ENCODE measurements at places on chromosomes 3 and 15.
A peak's percentile ranks its signal among the peaks of the same experiment; 100 is the strongest.

DNA sequence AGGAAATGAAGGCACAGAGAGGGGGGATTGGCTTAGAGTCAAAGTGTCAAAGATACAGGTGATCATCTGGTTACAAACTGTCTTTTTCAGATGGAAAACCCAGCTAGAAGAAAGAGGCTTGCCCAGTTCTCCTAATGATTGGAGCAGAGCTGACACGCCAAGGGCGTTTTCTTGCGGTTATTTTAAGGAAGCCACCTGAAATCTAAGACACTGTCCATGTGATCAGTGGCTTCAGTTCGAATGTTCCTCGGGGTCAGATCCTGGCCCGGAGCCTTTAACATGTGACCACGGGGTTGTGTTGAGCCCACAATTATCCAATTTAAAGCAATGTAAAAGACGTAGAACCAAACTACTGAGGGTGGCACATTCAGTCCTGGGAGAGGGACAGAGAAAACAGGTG is 19.5 kb downstream of the FAM43A start:
- DNase-seq: no peak

- no peak for DNase-seq
Measured at GRCh38 chr15:92645051-92645631, 10.4 kb downstream of the FAM174B start.

DNA sequence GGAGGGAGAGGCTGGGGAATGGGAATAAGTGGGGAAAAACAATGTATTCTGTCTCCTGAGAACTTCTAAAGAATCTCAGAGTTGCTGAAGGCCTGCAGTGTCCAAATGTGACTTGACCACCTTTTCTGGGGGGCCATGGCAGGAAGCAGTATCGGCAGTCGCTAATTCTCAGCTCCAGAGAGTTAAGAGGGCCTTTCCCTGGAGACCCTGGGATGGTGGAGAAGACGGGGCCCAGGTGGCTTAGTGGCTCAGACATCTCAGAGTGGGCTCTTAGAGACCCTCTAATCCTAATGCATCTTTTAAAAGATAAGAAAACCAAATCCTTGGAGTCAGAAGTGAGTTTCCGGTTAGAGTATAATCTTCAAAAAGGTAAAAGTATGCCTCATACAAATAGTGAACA is 15.1 kb downstream of the RTP4 start:
- no peak for DNase-seq

- DNase-seq: no peak
Measured at GRCh38 chr3:172750069-172750367, 508 bp upstream of the ECT2 start.

GRCh38 chr15:101813803-101814534 is 2.0 kb downstream of the OR4F15 start:
- DNase-seq: no peak

- DNase-seq: peak; percentile 11
Measured at GRCh38 chr3:36944012-36944640, 728 bp downstream of the TRANK1 start.

- DNase-seq: no peak
Measured at GRCh38 chr3:17820704-17821103, 78.3 kb upstream of the TBC1D5 start.

DNA sequence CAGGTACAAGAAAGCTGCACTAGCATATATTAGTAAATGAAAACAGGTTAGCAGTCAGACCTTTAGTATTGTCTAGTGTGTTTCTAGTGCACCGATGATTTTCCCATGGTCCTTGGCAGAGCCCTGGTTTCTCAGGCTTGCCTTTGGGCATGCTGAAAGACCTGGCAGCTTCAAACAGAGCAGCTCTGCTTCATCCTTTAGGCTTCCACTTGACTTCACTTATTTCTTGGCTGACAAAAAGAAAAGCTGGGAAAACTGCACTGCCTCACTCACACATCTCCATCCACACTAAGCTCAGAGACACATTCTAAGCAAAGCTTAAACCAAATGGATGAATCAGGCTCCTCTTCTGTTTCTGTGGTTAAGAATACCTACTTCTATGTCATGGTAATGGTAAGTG is 374.8 kb upstream of the PDZRN3 start:
- no peak for DNase-seq

GRCh38 chr3:124557-125179 is 71.9 kb upstream of the CHL1 start:
- DNase-seq: no peak

DNA sequence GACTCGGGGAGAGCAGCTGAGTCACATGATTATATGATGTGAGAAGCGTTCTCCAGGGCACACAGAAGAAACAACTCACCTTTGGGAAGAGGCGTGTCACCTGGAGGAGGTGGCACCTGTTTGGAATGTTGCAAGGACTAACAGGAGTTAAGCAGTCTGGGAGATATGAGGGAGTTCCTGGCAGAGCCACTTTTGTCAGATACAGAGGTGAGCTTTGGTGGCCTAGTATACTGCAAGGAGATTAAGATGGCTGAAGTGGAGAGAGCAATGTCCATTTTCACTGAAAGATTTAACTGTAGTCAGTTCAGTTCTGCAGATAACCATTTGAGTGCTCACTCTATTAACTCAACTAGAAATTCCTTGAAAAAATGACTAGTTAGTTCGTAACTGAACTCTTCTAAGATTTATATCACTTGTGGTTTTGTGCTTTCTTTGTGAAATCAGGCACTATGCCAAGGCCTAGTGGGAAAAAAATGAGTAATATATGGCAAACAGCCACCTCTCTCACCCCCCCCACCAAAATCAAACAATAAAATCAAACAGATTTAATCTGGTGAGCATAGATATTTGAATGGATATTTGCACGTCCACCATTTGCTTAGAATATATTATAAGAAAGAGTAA is 61.3 kb downstream of the CRYBG3 start:
- no peak for DNase-seq

- no peak for DNase-seq
Measured at GRCh38 chr15:39310633-39311032, 270.2 kb upstream of the THBS1 start.

DNA sequence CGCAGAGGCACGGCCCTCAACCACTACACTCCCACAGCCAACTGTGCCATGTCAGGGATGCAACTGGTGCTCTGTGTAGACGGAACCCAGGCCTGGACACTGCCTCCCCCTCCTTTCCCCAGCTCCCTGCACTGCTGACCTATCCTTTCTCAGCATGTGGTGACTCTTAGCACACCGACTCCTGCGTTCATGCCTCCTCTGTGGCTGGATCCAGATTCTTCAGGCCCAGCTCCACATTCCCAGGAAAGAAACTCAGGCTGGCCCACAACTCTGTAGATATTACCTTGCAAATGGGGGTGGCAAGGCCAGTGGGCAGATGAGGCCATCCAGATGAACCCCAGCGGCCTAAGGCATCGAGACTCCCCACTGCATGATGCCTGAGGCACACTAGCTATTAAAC is 272.7 kb downstream of the OCA2 start:
- no peak for DNase-seq

DNA sequence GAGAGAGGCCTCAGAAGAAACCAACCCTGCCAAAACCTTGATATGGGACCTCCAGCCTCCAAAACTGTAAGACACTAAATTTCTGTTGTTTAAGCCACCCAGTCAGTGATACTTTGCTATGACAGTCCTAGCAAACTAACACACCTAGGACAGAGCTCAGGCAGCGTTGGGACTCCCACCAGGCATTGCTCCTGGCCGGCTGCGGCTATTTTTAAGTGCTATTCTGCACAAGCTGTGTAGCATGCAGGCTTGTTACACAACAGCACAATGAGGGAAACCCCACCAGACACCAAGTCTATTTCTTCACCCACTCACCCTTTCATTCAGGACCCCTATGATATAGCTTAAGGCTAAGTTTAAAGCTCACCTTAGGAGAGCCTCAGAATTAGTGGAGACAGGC is 47.0 kb upstream of the GNB5 start:
- DNase-seq: no peak

- no peak for DNase-seq
Measured at GRCh38 chr3:62622553-62623174, 249.3 kb upstream of the FEZF2 start.

- no peak for DNase-seq
Measured at GRCh38 chr3:122559906-122560305, 4.2 kb downstream of the PARP9 start.

DNA sequence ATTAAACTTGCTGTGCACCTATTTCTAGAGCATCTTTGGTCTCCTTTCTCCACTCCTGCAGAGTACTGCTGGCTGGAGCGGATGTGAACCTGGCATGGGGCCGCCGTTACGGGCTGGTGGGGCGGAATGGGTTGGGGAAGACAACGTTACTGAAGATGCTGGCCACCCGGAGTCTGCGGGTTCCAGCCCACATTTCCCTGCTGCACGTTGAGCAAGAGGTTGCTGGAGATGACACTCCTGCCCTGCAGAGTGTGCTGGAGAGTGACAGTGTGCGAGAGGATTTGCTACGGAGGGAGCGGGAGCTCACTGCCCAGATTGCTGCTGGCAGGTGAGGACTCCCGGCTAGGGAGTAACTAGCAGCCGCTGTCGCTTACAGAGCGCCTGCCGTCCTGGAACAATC is 2.1 kb downstream of the ABCF3 start:
- no peak for DNase-seq

DNA sequence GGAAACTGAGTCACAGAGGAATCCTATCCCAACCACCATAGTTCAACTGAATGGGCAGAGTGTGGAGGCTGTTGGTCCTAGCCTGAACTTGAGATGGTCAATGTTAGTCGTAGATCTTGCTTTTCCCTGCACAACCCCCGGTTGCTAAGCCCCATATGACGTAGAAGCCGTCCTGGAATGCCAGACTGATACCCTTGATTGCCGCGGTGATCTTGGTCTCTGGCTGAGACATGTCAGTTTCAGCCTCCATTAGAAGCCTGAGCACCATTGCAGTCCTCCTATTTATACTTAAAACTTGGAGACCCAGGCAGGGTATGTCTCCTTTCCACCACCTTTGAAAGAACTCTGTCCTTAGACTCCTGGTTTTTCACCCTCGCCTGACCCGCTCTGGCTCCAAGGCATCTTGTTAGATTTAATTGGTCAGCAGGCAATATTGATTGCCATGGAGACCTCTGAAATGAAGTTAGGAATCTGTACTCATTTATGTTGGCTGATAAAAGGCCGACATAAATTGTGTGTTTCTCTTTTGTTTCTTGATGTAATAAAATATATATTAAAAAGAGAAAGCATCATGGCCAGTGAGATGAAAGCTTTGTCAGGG is 53.4 kb downstream of the RPLP1 start:
- no peak for DNase-seq

GRCh38 chr3:97952872-97953271 is 19.4 kb downstream of the RIOX2 start:
- no peak for DNase-seq

DNA sequence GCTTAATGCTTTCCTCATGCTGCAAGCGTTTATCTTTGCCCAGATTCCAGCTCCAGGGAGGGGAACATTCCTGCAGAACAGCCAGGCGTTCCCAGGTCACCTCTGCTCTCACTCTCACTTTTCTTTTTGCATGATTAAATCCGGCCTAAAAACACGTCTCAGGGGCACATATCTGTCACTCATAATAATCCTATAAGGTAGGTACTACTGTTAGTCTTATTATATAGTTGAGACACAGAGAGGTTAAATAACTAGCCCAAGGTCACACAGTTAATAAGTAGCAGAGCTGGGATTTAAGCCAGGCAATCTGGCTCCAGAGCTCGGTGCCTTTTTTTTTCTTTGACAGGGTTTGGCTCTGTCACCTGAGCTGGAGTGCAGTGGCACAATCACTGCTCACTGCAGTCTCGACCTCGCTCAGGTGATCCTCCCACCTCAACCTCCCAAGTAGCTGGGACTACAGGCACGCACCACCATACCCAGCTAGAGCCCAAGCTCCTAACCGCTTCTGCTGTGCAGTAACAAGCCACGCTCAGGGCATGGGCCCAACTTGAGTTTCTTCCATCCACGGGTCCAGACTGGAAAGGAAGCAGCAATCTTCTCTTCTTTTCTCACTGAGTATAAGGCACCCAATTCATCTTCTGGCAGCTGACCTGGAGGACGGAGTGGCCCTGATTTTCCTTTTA is 96.5 kb downstream of the LIPC start:
- no peak for DNase-seq

DNA sequence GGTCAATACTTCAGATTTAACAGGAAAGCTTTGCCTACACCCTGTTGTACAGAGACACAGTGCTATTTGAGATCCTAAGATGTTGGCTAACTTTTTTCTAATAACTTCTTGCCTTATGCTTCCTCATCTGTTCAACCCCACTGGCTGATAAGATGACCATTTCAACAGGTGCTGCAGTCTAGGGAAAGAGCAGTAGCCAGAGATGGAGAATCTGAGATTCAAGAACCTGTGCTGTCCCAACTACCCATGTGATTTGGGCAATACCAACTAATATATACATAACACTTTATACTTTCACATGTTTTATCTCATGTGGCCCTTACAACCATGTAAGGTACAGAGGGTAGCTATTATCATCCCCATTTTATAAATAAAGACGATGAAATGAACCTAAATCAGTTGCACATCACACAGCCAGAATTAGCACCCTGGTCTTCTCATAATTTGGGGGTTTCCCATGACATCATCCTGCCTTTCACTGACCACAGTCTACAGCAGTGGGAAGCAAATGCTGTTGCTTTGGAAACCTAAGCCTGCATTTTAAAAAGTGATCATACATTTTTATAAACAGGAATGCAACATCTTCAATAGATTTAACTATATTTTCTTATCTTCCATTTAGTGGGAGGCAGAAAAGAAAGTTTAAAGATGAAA is 9.7 kb downstream of the TTC23 start:
- no peak for DNase-seq

DNA sequence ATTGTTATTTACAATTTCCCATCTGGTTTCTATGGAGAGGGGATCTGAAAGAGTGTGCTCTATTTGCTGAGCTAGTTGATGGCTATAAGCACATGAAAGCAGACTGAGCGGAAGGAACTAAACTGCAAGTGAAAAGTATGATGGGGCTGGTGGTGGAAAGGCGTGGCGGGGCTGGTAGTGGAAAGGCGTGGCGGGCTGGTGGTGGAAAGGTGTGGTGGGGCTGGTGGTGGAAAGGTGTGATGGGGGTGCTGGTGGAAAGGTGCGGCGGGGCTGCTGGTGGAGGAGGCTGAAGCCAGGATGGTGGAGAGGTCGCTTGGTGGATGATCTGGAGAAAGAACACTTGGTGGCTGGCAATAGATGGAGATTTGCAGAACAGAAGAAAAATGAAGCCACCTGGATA is 136.7 kb downstream of the FMN1 start:
- no peak for DNase-seq

DNA sequence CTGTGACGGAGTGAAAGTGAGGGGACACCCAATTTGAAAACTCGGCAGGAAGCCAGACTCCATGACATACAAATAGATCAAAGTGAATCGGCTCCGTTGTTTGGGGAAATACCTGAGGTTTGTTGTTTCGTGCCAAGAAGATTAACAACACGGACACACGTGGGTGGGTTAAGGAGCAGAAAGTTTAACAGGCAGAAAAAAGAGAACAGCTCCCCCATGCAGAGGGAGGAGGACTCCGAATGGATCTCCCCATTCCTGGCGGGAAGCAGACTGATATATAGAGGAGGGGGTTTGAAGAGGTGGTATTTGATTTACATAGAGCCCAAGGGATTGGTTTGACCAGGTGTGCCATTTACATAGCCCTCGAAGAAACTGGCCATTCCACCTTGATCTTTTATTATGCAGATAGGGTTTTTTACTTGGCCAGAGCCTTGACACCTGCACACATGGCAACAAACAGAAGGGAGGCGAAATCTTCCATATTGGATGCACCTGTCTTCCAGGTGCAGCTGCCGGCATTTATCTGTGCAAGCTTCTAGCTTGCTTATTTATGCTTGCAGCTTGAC is 4.8 kb upstream of the SACM1L start:
- no peak for DNase-seq
